Stomach (tissue), 19 donors: ENCODE measurements at places on chromosomes 5 and 9. TPM values are rescaled to one million over a fixed set of nuclear protein-coding genes. Genes with fewer than 3 reads are reported as not detected.

- H3K27ac ChIP-seq: peak overlapping the region; percentile 61
- DNase-seq: no peak
- peaks cover 94% of the 10 kb centered on the region for H3K4me1 ChIP-seq
- H3K4me3 ChIP-seq: no peak overlapping the region
Measured at GRCh38 chr5:68240771-68241170, 25.2 kb downstream of the PIK3R1 start.

GRCh38 chr9:99415606-99416005 is 193.5 kb downstream of the SEC61B start:
- no peak overlapping the region for H3K4me3 ChIP-seq
- H3K4me1 ChIP-seq: no peaks in the 10 kb centered on the region
- no peak overlapping the region for H3K27ac ChIP-seq
- no peak for DNase-seq
- no peaks in the 10 kb centered on the region for H3K27me3 ChIP-seq

DNA sequence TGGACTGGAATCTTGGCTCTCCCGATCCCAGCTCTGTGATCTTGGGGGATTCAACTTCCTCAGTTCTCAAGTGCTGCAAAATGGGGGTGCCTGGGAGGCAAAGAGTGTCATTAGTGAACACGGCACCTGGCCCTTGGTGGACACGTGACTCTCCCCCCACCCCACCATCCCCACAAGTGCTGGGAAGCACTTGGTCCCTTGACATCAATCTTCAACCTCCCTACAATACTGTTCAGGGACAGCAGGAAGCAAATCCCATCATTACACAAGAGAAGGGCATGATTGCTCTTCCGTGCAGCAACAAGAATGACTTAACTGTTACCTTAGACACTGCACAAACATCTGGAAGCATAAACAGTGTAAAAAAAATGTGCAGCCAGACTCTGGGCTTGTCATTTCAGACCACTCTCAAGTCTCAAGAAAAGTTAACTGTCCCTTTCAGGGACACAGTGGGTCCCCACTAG is 61.4 kb downstream of the PSMB7 start:
- no peak overlapping the region for H3K4me3 ChIP-seq
- no peak overlapping the region for H3K27ac ChIP-seq
- no peak for DNase-seq
- H3K36me3 ChIP-seq: peaks cover 84% of the 10 kb centered on the region
- H3K4me1 ChIP-seq: no peaks in the 10 kb centered on the region

BDP1 gene
- polyA plus RNA-seq: 6.4 TPM

IRGM gene
- polyA plus RNA-seq: not detected
